ENCODE measurements at places on chromosomes 1 and 21. TPM values are rescaled to one million over a fixed set of nuclear protein-coding genes. Genes with fewer than 3 reads are reported as not detected.

Gene CIART
- 6.5 TPM for total RNA-seq

Gene VCAM1
- total RNA-seq = 51.0 TPM

Gene ASH1L
- total RNA-seq = 65.0 TPM

Gene NEK2
- 4.8 TPM for total RNA-seq

Gene OLFML3
- 19.8 TPM for total RNA-seq
